ENCODE measurements at places on chromosomes 2 and 18.

- peak; percentile 75 for DNase-seq
Observed at GRCh38 chr2:238158509-238159070, at the start of gene ERFE. ERFE (plus strand) TSS chr2:238158970; CDS start chr2:238159008, 38 bp downstream.

DNA sequence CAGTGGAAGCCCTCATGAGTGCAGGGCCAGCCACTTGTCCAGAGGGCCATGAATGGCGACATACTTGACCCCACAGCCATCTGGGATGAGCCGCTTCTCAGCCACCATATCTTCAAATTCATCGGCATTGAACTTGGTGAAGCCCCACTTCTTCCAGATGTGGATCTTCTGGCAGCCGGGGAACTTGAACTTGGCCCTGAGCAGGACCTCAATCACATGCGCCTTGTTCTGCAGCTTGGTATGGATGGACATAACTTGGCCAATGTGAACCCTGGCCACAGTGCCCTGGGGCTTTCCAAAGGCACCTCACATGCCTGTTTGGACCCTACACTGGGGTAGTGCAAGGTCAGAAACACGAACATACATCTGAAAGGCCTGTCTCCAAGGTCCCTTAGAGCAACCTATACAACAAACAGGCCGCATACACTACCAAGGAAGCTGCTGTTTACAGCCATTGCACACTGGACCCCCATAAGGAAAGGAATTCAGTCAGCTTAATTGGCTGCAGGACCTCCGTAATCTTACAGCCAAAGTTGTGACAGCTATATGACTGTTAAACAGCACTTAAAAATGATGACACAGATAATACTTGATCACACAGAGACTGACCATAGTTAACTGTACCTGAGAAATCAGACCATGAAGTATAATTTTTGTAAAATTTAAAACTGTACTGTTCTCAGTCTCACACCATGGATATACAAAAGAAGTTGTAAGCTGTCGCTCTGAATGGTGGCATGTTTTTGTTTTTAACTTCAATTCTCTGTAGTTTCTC is 53.8 kb downstream of the USP34 start:
- no peak for DNase-seq

GRCh38 chr18:27794181-27794926 is 382.6 kb downstream of the CDH2 start:
- DNase-seq, result no peak

- no peak for DNase-seq
Observed at GRCh38 chr2:43011158-43011491, 215.3 kb downstream of the ZFP36L2 start.

DNA sequence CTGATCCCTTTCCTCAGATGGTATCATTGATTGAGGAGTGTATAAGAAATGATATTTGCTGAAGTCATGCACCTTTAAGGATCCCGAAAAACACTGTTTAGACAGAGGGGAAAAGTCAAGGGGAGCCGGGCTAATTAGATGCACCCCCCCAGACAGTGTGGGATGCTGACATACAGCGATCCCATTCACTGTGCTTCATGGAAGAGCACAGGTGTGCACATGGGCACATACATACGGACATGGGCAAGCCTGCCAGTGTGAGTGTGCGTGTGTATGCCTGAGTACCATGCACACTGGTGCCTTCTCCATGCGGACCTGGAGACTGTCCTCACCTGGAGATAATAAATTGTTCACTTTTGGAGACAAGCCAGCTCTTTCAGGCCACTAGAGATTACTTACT is 22.6 kb downstream of the MEIS1 start:
- DNase-seq, result no peak

DNA sequence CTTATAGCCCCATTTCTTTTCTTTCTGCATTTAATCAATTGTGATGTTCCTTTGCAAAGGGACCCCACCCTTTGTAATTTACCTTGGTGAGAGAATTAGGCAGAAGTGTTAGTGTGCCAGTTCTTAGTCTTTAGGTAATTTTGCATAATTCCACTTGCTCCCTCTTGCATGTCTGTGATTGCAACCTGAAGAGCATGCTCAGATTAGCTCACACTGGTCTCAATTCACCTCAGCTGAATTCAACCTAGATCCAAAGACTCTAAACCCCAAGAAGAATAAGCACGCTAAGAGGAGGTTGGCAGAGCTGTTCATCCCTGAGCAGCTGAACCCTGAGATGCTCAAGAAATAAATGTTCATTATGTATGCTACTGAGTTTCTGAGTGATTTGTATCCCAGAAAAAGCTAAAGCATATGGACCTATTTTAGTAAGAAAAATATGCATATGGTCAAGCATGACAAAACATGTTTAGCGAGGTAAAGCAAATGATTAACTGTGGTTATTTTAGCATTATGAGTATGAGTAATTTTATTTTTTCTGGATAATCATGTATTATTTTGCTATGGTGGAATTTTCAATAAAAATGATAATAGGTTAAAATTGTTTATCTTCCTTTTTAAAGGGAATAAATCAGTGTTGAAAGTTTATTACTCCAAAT is 299.2 kb upstream of the ZSWIM2 start:
- DNase-seq, result no peak

DNA sequence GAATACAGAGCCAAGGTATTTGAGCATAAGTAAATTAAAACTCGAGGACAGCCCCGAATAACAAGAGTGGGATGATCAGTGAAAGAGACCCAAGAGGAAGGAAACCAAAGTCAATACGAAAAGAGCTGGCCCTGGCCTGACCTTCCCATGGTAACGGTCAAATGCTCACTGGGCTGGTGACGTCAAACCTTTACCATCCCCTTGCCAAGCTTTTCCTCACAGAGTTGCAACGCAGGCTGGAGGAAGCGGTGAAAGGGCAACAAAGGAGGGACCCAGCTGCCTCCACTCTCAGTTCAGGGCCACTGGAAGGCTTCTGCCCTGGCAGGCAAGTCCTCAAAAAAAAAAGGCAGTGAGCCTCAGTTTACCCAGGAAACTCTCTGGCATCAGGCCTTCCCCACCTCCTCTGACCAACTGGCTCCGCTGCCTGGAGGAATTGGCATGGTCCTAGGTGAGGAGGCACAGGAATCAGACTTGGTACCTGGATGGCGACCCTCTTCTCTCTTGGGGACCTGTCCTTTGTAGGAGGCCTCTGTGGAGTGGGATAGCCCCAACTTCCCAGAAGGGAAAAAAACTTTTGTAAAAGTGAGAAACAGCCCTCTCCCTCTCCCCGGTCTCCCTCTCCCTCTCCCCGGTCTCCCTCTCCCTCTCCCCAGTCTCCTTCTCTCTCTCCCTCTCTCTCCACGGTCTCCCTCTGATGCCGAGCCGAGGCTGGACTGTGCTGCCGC is 212.4 kb downstream of the ANAPC1 start:
- DNase-seq, result no peak

DNA sequence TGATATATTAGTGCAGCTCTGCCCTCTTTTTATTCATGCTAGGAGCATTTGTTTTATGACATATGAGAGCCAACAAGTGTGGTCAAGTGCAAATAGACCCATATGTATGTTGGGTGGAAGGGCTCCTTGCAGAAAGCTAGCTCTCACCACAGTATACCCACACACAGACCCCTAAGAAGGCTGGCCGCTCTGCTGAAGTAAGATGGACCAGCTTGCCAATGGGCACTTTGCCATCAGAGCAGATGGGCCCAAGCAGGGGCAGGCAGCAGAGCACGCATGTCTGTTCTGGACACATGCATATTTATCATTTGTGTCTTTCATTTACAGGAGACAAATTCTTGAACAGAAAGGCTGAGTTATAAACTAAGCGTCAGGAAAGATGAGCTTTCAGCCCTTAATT is 187.5 kb upstream of the DTNA start:
- DNase-seq, result no peak

GRCh38 chr2:16729335-16729734 is 63.7 kb upstream of the CYRIA start:
- no peak for DNase-seq

GRCh38 chr2:159183346-159183745 is 103.2 kb downstream of the WDSUB1 start:
- no peak for DNase-seq

DNA sequence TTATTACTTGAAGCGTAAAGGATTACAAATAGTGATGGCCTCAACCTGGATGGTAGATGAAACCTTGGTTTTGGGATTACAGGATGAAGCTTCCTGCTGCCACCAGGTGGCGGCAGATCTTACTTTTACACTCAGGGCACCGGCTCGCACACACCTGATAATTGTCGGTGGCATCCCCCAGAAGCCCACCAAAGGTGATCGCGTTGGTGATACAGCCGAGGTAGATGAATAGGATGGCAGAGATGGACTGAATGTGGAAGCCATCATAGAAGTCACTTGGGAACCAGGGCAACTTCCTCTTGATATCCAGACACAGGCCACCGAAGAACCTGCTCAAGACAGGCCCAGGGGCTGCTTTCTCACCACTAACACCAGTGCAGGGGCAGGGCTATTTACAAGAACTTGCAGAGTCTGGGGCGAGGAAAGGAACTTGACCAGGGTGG is 51.8 kb downstream of the MTHFD2 start:
- peak; percentile 59 for DNase-seq

GRCh38 chr2:23656597-23656973 is 270.3 kb downstream of the ATAD2B start:
- no peak for DNase-seq

DNA sequence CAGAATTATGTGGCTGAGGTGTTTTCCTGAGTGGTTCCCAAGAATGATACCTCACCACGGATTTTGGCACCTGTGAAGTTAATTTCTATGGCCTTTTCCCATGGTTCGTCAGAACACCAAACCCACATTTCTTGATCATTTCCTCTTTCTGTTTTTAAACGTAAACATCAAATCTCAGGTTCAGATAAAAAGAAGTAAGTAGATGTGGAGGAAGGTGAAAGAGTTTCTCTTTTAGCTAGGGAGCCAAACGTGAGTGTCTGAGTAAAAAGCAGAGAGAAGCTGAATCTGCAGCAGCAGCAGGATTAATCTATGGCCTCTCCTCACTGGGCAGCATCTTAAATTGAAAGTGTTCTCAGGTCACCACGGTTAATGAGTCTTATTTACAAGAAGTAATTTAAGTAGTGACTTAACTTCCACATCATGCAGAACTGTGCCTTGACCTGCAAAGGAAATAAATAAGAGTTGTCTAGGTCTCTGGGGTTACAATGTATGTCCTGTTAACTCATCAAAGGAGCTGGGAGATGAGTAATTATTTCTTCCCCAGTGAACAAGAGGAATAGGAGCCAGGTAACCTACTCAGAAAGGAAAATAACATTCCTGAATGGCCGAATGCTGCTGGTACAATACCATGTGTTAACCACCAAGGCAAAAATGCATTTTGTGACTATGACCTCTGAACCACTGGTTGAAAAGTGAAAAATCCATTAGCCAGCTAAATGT is 139.6 kb upstream of the NETO1 start:
- no peak for DNase-seq

- no peak for DNase-seq
Observed at GRCh38 chr2:163812926-163813520, 77.2 kb upstream of the FIGN start.

GRCh38 chr2:230586328-230586982 is 126.2 kb upstream of the CAB39 start:
- DNase-seq, result no peak

- no peak for DNase-seq
Observed at GRCh38 chr2:12052796-12053195, 306.4 kb downstream of the LPIN1 start.

DNA sequence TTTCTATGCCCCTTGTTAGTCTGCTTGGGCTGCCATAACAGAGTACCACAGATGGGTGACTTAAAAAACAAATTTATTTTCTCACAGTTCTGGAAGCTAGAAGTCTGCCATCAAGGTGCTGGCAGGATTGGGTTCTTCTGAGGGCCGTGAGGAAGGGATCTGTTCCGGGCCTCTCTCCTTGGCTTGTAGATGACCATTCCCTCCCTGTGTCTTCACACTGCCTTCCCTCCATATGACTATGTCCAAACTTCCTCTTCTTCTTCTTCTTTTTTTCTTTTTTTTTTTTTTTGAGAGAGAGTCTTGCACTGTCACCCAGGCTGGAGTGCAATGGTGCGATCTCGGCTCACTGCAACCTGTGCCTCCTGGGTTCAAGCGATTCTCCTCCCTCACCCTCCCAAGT is 13.1 kb upstream of the CCNYL1 start:
- DNase-seq, result no peak

DNA sequence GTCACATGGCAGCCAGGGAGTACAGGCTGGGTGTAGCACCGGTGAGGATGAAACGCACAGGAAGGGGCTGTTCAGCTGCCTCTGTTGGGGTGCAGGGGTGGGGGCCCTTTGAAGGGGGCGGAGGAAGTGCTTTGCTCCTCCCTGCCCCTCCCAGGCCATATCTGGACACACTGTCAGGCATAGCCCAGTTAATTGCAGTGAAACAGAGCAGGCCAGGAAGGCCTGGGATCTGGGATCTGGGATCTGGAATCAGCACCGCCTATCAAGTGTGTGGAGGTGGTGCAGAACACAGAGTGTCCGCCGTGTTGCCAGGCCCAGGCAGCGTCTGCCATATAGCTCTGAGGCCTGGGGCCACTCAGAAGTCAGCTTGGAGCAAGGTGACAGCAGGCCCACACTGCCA is 119.3 kb upstream of the MSH2 start:
- no peak for DNase-seq

DNA sequence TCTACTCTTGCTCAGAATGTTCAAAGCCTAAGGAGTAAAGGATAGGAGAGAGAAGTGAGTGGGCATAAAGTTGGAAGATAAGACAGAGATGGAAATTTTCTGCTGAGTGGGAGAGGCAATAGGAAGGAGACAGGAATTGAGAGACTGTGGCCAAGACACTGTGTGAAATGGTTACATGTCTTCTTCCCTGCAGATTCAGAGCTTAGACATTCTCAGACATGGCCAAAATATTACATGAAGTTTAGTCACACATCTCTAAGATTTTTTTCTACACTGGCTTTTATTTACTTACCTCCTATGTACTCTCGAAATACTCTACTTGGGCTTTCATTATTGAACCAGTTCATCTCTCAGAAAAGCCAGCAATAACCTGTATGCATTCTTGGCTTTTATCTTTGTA is 363.0 kb upstream of the FANCL start:
- DNase-seq, result no peak

- no peak for DNase-seq
Observed at GRCh38 chr2:129751409-129751808, 228.1 kb upstream of the RAB6C start.

- DNase-seq, result no peak
Observed at GRCh38 chr18:25896178-25896780, 194.1 kb downstream of the SS18 start.

- DNase-seq, result no peak
Observed at GRCh38 chr2:164560181-164560792, 61.0 kb downstream of the GRB14 start.

- DNase-seq, result no peak
Observed at GRCh38 chr18:21112543-21113105, 1.0 kb upstream of the ROCK1 start.

DNA sequence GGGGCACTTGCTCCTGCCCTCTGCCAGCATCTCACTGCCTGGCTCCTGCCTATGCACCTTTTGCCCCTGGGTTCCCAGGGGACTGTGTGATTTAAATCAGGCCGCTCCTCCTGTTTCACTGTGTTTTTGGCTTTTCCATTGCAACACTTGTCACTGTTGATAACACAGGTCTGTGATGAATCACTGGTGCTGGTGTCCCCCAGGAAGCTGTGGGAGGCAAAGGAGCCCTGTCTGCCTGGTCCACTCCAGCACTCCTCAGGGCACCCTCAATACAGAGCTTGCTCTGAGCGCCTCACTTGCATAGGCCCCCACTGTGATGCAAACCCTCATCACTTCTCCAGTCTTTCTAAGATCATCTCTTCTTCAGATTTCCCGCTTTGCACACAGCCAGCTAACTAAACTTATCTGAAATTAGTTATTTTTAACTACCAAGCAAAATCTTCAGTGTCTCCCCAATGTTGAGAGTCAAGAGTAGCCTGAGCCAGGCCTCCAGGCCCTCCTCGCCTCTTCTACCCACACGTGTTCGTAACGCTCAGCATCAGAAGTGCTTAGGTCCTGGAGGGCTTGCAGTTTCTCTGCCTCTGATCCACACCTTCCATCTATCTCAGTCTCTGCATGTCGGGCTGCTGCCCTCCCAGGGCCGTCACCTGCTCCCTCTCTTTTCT is 2.8 kb downstream of the TMEM18 start:
- DNase-seq, result no peak
